Jurkat, Clone E6-1 (cell line): ENCODE measurements at places on chromosomes 1 and 21.
A peak's percentile ranks its signal among the peaks of the same experiment; 100 is the strongest.

- no peak for DNase-seq
These were observed 250.0 kb downstream of the FOXD2 start for GRCh38 chr1:47687631-47688460.

GRCh38 chr1:160578525-160579191 is 638 bp downstream of the CD84 start:
- DNase-seq = no peak

GRCh38 chr1:197469620-197470210 is 201.7 kb downstream of the CRB1 start:
- no peak for DNase-seq

GRCh38 chr1:185767508-185768120 is 33.4 kb downstream of the HMCN1 start:
- no peak for DNase-seq

GRCh38 chr1:44613941-44614340 is 60.3 kb downstream of the TMEM53 start:
- no peak for DNase-seq

- DNase-seq = peak; percentile 79
These were observed 10.2 kb downstream of the EEIG2 start for GRCh38 chr1:108570128-108570527.

DNA sequence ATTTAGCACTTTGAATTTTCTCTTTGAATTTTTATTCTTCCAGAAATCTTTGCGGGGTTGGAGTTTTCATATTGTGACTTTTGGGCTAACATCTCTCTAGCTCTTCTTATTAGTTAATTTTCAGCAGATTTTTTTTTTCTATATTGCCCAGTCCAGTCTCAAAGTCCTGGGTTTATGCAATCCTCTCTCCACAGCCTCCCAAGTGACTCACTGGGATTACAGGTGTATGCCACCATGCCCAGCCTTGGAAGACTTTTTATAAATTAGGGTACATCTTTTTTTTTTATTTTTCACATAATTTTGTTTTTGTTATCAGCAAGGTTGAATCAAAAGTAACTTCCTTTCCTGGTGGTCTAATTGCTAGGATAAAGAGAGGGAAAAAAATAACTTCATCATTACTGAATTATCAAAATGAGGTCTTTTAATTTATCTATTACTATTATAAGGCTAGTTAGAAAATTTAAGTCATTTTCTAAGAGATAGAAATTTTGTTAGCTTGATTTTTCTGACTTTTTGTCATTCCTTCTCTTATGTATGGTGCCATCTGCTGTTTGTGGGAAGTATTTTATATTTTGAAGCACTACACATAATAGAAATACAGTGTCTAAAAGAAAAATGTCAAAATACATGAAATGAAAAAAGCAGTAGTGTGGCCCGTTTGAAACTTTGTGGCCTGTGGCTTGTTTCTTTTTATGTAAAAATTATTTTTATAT is 273.4 kb upstream of the CACYBP start:
- no peak for DNase-seq

DNA sequence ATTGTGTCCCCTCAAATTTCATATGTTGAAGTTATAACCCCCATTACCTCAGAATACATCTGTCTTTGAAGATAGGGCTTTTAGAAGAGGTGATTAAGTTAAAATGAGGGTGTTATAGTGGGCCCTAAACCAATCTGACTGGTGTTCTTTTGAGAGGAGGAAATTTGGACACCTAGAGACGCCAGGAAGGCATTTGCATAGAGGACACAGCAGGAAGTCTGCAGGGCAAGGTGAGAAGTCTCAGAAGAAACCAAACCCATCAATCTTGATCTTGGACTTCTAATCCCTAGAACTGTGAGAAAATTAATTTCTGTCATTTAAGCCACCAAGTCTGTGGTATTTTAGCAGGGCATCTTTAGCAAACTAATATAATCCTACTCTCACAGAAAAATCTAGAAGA is 13.0 kb downstream of the GOLPH3L start:
- no peak for DNase-seq

DNA sequence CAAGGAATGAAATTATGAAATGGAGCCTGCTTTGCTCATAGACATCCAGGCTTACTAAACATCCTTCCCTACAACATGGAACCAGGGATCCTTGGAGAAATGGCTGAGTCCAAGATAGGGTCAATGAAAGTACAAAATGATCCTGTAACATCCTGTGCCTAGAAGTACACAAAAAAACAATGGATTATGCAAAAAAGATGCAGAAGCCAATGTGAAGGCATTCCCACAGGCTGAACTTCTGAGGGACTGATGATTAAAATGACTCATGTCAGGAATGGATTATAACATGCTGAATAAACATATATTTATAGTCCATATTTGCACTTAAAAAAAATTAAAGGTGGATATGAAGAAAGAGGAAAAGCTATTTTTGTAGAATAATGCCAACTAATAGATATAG is 10.4 kb upstream of the HOOK1 start:
- no peak for DNase-seq

DNA sequence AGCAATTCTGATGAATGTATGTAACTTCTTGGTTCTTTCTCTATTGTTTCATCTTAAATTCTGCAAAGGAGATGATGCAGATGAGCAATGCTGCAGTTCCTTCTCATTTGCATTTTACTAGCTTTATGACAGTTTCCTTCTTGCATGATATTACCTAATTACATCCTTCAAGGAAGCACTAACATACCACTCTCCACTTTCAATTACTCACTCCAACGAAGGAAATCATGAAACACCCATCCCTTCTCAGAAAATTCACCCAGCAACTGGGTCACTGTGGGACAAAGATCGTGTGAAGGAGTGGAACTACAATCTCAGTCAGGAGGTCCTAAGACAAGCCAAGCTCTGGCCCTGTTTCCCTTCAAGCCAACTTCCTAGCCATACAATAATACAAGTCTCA is 142.3 kb downstream of the CHD1L start:
- no peak for DNase-seq

DNA sequence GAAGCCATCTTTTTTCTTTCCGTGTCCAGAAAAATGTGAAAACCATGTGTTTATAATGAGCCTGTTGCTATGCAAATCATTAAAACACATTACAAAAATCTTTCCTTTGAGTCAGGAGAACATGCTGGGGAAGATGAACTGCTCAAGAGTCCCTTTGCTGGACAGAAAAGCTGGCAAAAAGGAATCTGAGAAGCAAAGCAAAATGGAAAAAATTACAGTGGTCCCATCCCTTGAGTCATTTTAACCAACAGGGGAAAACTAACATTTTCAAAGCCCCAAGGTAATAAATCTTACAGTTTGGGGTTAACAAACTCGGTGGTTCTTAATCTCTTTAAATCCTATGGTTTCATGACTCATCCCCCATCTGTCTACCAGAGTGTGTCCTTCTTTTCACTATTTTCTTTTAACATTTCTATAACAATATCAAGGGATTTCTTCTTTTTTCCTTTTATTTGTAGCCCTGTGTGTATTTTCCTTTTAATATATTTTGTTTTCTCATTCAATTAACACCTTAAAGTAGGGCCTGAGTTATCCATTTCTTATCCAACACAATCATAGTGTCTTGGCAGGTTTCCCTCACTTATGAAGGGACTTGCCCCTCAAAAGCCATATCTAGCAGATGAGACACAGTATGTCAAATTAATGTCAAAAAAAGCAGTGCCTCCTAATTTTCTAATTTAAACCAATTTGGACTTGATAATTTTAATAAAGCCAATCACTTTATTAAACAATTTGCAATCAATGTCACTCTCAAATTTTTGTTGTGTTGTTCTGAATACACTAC is 105.4 kb downstream of the PTPN14 start:
- no peak for DNase-seq

GRCh38 chr1:204945565-204945977 is 74.9 kb downstream of the NFASC start:
- peak; percentile 70 for DNase-seq

GRCh38 chr1:146012703-146013558 is 8.6 kb downstream of the HJV start:
- peak; percentile 58 for DNase-seq

DNA sequence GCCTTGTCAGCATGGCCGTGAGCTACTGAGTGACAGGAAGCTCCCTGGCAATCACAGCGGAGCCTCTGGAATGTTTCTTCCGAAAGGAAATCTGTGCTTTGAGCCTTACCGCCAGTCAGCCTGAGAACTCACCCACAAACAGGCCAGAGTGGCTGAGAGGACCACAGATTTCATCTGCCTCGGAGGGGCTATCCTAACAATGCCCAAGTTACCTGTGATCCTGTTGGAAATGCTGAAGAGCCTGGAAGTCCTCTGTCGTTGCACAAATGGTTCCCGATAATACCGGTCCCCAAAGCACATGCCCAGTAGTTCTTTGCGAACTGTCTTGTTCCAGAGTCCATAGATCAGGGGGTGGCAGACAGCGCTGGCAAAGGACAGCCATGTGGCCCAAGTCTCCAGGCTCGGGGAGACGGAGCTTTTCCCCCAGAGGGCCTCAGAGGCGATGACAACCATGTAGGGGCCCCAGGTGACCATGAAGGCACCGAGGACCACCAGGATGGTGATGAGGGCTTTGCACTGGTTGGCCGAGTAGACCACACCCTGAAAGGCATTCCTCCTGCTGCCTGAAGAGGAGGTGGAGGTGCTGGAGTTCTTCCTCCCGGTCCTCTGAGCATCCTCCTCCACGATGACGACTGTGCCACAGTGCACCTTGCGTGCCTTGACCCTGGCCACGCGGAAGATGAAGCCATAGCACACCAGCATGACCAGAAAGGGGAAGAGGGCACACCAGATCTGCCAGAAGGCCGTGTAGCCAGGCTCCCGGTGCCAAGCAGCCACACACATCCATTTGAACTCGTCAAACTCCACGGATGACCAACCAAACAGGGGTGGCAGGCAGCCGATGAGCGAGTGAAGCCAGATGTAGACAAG is 40.2 kb downstream of the GPR161 start:
- DNase-seq = no peak

GRCh38 chr1:103156966-103157365 is 48.6 kb upstream of the COL11A1 start:
- DNase-seq = no peak

DNA sequence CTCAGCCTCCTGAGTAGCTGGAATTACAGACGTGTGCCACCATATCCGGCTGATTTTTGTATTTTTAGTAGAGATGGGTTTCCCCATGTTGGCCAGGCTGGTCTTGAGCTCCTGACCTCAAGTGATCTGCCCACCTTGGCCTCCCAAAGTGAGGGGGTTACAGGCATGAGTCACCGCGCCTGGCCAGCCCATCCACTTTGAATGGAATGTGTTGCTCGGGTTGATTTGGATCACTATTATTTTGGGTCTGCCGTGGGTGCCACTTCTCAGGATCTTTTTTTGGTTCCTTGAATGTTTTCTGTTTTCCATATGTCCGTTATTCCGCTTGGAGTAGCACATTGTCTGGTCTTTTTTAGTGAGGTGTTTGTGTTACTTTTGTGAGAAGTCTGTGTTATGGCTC is 17.0 kb downstream of the PCNT start:
- no peak for DNase-seq

DNA sequence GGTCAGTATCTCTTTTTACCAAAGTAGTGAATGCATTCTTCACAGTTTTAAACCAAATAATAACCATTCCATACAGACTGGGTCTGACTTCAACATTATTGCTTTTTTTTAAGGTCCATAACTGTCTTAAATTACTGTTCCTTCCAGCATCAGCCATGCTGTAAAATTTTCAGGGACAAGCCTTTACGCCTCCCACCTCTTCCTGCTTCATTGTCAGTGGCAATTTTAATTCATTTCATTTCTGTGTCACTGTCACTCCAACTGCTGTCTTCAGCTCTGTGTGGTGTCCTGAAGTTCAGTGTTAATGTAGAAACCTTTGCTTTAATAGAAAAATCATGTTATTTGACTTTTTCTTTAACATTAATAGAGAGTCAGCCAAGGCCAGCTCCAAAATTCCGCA is 365.6 kb upstream of the PTBP2 start:
- DNase-seq = no peak

DNA sequence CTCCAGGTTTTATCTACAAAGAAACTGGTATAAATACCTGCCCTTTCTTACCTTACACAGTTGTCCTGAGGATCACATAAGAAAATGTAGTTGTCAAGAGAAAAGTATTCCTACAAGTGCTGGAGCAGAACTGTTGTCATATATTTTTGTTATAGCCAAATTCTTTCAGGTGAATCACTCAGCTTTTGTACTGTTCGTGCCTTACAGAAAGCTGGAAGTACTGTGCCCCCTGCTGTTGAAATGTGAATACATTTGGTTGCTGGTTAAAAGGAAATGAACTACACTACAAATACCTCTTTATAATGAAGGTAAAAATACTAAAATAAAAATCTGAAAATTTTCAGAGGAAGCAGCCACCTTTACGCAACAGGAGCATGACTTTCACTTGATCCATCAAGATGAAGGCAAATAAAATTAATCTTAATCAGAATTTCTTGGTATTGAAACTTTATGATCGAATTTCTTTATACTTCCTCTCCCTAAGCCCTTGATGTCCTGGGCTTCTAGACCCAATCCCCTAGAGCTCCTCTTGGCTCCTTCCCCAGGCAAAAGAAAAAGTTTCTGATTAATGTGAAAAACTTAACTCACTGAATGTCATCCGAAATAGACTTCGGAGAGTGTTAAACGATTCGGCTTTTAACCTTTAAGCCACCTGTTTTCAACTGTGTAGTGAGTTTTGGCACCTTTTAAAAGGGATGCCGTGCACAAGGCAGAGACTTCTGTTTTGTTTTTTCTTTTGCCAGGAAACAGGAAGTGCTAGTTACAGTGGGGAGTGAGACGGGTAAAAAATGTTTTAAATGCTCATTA is 12.5 kb downstream of the CHML start:
- peak; percentile 58 for DNase-seq

DNA sequence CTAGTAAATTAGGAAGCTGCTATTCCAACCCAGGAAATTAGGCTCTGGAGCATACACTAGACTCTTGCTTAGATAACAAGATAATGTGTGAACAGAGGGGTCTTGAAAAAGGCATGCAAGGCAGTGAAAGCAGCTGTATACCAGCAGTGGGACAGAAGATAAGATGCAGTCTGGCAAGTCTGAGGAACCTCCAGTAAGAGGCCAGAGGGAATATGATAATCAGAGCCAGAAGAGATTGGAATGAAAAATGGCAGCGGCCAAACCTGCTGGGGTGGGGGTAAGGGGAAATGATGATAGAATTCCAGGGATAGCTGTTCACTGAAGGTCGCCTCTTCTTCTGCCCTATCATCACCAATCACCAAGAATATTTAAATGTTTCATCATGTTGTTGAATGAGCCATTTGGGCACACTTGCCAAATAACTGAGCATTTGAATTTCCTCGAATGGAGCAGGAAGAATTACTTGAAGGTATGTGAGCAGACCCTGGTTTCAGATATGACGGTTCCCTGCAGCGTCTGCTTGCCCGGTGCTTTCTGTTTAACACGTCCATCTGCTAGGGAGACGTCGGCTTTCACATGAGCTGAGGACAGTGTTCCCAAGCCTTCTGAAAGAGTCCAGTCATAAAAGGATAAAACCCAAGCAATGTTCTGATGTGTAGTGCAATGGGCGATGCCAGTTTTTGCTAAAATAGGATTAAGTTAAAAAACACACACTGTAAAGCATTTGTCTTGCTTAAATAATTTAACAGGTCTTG is 173.3 kb downstream of the RWDD3 start:
- DNase-seq = no peak
